Stimulated activated CD4-positive, alpha-beta T cell treated with anti-CD3 and anti-CD28 coated beads, Interleukin-4, amount 100 ng/mL, for 48 hours (primary cell): ENCODE measurements at places on chromosomes 16 and 17.

- DNase-seq, result no peak
Measured at GRCh38 chr17:67855504-67856324, 30.4 kb downstream of the BPTF start.

GRCh38 chr16:27840311-27841060 lies 223.0 kb downstream of the GSG1L start:
- no peak for DNase-seq

GRCh38 chr16:16095646-16096045 lies 127.6 kb downstream of the ABCC6 start:
- DNase-seq, result no peak

GRCh38 chr17:68019336-68019674 lies 16.2 kb upstream of the KPNA2 start:
- DNase-seq, result no peak
